HFFc6 (cell line): ENCODE measurements at places on chromosomes 1 and 21.

DNA sequence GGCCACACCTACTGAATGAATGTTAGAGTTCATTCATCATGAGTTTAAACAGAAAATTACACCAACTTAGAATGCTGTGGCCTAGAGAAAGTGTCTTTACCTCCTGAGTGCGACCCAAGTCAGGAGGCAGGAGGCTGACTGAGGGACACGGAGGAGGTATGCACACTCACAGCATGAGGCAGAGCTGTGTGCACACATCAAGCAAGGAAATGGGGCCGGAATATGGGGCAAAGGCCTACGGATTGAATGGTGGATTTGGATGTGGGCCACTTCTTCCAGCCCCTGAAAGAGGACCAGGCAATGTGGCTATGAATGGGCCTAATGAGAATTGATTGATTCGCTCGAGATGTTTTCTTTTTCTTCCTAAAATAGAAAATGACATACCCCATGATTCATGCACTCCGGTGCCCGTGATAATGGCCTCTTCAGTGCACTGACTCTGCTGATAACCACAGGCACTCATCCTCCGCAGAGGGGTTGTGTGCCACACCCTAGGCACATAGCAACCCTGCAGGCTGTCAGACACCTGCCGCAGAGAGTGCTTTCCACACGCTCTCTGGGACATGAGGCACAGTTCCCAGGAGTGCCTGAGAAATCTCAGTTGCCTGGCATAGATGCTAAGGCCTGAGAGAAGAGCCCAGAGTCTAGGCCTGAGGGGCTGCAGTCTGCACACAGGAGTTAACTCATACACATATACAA lies 155.5 kb downstream of the GLUL start:
- peak; percentile 17 for DNase-seq

- DNase-seq: no peak
Measured at GRCh38 chr1:155933591-155934096, 569 bp downstream of the KHDC4 start.

- DNase-seq: no peak
Measured at GRCh38 chr1:89309828-89310227, 37.2 kb upstream of the GBP5 start.

- no peak for DNase-seq
Measured at GRCh38 chr1:228219245-228219961, 11.6 kb downstream of the OBSCN start.
